GM13977 (cell line): ENCODE measurements at places on chromosomes 4 and X.

DNA sequence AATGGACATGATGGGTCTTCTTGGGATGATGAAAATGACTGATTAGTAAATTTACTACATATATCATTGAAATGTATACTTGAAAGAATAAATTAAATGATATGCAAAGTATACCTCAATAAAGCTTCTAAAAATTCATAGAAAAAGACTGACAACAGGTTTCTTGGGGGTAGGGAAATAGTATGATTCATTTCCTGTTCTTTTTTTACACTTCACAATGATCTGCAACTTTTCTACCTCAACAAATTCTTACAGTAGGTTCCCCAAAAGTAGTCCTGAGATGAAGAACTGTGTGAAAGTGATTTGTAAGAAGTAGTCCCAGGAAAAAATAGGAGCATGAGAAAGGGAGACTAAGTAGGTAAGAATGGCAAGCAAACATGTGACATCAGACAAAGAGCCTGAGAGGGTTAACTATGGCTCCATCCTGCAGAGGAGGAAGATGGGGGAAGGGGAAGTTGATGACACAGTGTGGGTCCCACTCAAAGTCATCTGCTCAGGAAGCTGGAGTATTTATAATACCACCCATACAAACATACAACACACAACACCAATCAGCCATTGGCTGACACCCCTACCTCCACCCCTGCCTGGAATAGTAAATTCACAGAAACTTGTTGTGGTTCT, 73.9 kb downstream of the ARHGAP6 start:
- DNase-seq: no peak

DNA sequence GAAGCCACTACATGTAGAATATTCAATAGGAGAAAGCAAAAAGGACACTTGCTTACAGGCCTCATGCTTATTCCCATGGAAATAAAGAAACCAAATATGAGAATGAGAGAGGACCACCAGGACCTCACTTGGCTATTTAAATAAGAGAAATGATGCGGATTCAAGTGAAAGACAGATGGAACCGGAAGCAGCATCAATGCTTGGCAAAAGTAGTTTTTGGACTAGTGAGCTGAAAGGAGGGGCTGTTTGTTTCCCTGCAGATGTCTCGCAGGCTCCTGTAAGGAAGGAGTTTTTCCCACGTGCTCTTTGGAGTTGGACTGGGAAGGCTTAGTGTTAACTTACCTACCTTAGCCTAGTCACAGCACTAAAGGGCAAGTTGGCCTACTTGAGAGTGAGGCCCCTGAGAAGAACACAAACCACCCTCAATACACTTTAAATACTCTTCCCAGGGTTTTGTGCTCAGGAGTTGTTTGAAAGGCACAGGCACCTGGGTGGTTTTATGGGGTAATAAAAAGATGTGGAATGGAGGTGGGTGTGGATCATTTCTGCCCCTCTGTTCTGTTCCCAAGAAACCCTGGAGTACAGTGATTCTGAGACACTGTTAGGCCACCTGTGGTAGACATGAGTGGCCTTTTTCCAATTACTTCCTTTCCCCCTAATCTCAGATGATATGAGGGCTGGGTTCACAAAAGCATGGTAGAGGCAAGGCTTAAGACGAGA, 113.3 kb upstream of the C1GALT1C1 start:
- no peak for DNase-seq

DNA sequence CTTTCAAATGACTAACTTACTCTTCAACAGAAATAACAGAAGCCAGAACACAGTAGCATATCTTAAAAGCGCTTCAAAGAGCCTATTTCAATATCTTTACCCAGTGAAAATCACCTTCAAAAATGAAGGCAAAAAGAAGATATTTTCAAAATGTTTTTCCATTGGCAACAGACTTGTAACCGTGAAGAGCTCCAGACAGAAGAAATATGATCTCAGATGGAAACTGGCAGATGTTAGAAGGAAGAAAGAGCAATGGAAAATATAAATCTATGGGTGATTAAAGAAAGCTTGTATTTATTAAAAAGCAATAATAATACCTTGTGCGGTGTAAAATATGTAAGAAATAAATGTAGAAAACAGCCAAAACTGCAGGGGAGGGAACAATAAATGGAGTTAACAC, 35.7 kb downstream of the PRKG2 start:
- no peak for DNase-seq

- DNase-seq: no peak
These were observed 56.7 kb upstream of the RASSF6 start for GRCh38 chr4:73676861-73677323.

- DNase-seq: no peak
These were observed 3.5 kb upstream of the CLNK start for GRCh38 chr4:10688022-10688421.

- no peak for DNase-seq
These were observed 27.8 kb downstream of the FRYL start for GRCh38 chr4:48752246-48752645.

- no peak for DNase-seq
These were observed 148.1 kb upstream of the EOLA2 start for GRCh38 chrX:150086371-150086770.

DNA sequence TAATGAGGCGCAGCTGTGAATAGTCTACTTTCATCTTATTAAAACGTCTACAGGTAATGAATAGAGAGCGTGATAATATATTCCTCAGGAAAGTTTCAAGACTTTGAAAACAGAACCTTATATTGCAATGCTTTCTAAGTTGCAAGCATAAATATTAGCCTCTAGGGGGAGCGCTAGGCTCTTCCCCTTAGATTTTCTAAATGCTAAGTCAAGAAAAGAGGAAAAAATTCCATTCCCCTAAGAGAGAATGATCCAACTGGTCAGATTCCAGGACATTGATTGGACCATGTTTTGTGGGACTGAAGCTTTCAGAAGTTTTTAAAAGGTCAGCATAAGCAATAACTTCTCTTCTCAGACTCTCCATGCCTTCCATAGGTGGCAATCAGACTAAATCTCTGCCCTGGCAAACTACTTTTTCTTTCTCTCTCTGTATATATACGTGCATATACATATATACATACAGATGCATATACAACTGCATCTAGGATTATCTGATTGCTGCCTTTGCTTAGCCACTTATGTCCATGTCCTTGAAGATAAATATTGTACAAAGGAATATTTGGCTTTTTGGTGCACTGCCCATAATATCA, 492.9 kb downstream of the INPP4B start:
- DNase-seq: no peak

DNA sequence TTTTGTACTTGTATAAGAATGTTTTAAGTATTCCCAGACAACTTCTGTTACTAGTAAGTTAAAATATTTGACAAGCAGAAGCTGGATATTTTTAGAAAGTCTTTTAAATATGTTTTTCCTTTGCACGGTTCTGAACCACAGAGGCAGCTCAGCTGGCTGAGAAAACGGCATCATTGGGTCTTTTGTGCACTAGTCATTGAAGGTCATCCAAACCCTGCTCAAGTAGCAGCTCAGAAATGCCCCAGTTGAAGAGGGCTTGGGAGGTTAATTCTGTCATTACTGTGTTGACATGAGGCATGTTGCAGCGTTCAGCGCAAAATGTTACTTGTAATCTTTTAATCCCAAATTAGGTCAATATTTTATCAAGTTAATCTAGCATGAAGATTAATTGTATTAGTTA, 383.7 kb upstream of the FAM241A start:
- DNase-seq: no peak

- peak; percentile 70 for DNase-seq
These were observed 45.2 kb upstream of the CLCN4 start for GRCh38 chrX:10111364-10112148.

DNA sequence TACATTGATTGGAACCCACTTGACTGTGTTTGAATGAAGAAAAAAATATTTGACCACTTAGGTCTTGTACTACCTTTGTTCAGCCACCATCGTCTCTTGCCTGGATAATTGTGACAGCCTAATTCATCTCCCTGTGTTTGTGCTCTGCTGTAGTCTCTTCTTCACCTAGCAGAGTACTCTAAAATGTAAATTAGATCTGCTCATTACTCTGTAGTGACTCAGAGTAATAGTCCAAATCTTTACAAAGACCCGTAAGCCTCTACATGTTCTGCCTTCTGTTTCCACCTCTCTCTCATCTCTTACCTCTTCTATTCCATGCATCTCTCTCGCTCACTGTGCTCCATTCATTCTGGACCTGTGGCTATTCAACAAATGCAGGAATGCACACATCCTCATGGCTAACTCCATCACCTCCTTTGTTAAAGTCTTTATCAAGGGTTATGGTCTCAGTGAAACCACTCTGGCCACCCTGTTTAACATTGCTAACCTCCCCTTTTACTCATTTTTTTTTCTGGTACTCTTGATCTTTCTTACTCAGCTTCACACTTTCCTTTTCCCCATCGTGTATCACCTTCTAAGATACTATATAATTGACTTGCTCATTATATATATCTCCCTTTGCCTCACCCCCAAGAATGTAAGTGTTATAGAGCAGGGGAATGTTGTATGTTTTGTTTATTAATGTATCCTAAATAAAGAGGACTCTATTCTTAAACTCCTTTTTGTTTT, 98.4 kb downstream of the STIM2 start:
- DNase-seq: no peak

GRCh38 chr4:44985152-44985551, 258.8 kb upstream of the GNPDA2 start:
- DNase-seq: no peak

- DNase-seq: no peak
These were observed 185.7 kb downstream of the AFAP1 start for GRCh38 chr4:7753931-7754465.

DNA sequence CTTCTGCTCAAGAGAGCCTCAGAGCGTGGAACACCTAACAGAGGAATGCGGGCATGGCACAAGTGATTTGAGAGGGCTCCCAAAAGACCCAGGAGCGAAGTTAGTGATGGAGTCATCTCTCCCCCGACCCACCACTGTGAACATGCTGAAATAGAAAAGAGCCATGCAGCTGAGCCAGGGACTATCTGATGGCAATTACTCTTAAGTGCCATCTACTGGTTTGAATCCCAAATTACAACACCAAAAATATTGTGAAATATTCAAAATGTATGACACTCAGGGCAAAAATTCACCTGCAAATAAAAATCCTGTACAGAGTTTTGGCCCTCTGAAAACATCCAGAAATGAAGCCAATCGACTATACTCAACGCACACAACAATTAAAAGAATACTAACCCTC, 2038.9 kb upstream of the ADGRL3 start:
- no peak for DNase-seq

DNA sequence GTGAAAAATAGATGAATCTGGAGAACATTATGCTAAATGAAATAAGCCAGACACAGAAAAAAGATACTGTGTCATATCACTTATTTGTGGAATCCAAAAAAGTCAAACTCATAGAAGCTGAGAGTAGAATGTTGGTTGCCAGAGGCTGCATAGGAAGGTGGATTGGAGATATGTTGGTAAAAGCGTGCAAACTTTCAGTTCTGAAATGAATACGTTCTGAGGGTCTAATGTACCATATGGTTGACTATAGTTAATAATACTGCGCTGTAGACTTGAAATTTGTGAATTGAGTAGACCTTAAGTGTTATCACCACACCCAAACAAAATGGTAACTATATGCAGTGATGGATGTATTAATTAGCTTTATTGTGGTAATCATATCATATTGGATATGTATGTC, 45.0 kb upstream of the UPRT start:
- DNase-seq: no peak

DNA sequence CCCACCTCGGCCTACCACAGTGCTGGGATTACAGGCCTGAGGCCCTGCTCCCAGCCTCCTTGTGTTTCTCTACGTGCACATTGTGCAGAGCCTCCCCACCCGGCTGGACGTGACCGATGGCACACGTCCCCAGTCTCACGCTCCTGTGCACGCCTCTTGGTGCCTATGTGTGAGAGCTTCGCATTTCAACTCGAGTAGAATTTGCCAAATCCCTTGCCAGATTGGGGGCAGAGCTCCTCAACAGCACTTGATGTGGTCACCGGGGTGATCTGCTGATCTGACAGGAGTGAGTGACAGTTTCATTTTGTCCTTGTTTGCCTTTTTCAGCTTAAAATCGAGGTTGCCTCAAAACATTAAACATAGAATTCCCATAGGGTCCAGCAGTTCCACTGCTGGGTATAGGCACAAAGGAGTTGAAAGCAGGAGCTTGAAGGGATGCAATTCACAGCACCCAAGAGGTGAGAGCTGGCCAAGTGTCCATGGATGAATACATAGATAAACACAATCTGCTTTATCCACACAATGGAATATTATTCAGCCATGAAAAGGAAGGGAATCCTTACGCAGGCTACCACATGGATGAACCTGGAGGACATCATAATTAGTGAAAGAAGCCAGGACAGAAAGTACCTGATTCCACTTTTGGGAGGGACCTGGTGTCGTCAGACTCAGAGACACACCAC, 17.6 kb downstream of the TMEM187 start:
- no peak for DNase-seq

DNA sequence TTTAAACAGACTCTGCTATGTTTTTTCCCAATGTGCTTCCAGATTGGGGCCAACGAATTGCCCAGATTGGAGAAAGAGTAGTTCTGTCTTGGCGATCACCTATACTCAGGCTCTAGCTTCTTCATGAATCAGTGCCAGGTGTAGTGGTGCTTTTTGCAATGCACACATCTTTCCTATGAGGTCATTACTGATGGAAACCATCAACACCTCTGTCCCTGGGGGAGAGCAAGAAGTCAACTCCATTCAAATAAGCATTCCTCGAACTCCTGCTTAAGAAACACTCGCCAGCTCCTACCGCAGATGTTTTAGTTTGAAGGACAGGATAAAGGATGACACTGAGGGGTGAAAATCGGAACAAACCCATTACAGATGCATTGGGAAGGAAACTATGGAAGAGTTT, 156.5 kb upstream of the DKK2 start:
- no peak for DNase-seq

GRCh38 chr4:35760807-35761206, 483.5 kb downstream of the ARAP2 start:
- DNase-seq: no peak

DNA sequence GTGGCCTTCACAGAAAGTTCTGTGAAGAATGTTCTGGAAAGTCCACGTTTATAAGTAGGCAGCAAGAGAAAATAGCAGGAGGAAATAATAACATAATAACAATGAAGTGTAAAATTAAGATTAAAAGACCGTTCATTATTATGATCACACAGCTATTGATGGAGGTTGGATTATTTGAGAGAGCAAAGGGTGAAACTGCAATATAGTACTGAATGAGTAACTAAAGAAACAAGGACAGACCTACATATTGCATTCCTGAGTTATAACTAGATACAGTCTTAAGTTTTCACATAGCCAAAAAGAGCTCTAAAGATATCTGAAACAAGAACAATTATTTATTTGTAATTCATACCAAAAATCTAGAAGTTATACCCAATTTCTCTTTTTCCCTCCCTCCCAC, 122.9 kb upstream of the TMEM164 start:
- DNase-seq: no peak

DNA sequence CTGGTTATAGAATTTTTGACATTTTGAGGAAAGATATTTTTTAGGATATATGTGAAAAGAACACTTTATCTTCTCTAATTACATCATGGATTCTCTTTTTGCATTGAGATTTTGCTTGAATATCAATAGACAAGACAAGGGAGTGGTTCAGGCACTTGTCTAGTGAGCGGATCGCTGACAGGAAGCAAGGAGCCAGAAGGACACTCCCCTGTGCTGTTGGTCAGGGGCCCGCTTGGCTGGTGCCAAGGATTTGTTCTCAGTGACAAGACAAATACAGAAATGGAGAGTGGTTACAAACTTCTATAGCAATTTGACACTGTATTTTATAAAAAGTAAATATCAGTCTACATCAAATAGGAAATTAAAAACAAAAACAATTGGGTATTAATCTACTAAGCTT, 60.0 kb downstream of the SLC9B1 start:
- DNase-seq: no peak
